Natural killer cell (primary cell): ENCODE measurements at places on chromosomes 7 and 10.

DNA sequence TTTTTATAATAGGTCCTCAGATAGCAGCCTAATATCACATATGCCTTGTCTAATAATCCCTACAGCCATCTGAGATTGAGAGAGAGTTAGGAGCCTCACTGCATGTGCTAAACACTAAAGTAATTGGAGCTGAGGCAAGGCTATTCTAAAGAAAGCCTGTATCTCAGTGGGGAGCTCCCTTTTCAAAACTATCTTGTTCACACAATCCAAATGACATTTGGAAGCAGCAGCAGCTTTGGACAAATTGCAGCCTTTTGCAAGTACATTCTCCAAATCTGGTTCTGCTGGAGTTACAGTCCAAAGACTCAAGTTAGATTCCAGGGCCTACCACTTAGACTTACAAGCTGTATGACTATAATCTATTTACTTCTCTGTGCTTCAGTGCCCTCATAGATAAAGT lies 104.5 kb downstream of the MACC1 start:
- no peaks in the 10 kb centered on the region for H3K4me1 ChIP-seq
- no peaks in the 10 kb centered on the region for H3K27me3 ChIP-seq
- no peak for DNase-seq
- no peak overlapping the region for H3K27ac ChIP-seq

DNA sequence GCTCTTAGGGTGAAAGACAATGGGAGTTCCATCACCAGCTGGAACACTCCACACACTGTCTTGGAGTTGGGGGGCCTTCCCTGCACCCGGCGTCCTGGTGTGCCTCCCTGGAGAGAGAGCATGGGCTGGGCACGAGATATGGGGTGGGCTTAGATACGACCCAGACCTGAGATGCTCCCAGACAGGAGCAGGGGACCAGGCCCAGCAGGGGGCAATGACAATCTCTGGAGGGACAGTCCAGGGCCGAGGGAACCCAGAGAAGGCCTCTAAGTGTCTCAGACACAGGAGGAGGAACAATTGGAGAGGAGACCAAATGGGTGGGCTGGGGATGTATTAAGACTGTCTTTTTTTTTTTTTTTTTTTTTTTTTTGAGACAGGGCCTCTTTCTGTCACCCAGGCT lies 40.0 kb downstream of the MYL10 start:
- no peaks in the 10 kb centered on the region for H3K36me3 ChIP-seq
- no peak overlapping the region for H3K27ac ChIP-seq
- H3K27me3 ChIP-seq = no peaks in the 10 kb centered on the region
- H3K4me3 ChIP-seq = no peak overlapping the region
- H3K4me1 ChIP-seq = no peaks in the 10 kb centered on the region
- DNase-seq = no peak

DNA sequence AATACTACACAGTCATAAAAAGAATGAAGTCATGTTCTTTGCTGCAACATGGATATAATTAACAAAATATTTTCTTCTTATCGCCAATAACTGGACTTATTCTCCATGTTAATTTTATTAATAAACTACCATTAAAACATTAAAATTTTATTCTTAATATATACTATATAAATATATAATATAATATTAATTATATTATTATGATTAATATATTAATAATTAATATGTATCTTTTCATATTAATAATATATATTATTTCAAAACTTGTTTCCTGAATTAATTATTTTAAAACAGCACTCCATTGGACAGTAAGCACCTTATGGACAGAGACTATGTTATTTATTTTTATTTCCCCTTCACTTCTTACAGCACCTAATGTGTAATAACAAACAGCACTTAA lies 182.8 kb downstream of the ARL4A start:
- H3K27ac ChIP-seq = no peak overlapping the region
- no peaks in the 10 kb centered on the region for H3K36me3 ChIP-seq
- no peak overlapping the region for H3K4me3 ChIP-seq
- DNase-seq = no peak
- H3K27me3 ChIP-seq = no peaks in the 10 kb centered on the region
- H3K4me1 ChIP-seq = no peaks in the 10 kb centered on the region

- H3K27ac ChIP-seq = no peak overlapping the region
- no peaks in the 10 kb centered on the region for H3K27me3 ChIP-seq
- H3K4me3 ChIP-seq = no peak overlapping the region
- DNase-seq = no peak
- no peaks in the 10 kb centered on the region for H3K4me1 ChIP-seq
- H3K36me3 ChIP-seq = no peaks in the 10 kb centered on the region
Observed at GRCh38 chr7:20359341-20359963, 28.8 kb downstream of the ITGB8 start.

GRCh38 chr7:112283382-112283910 lies 77.0 kb downstream of the ZNF277 start:
- H3K27me3 ChIP-seq = no peaks in the 10 kb centered on the region
- no peak for DNase-seq
- no peaks in the 10 kb centered on the region for H3K36me3 ChIP-seq
- H3K4me3 ChIP-seq = no peak overlapping the region
- no peak overlapping the region for H3K27ac ChIP-seq
- peaks cover 9% of the 10 kb centered on the region for H3K4me1 ChIP-seq

DNA sequence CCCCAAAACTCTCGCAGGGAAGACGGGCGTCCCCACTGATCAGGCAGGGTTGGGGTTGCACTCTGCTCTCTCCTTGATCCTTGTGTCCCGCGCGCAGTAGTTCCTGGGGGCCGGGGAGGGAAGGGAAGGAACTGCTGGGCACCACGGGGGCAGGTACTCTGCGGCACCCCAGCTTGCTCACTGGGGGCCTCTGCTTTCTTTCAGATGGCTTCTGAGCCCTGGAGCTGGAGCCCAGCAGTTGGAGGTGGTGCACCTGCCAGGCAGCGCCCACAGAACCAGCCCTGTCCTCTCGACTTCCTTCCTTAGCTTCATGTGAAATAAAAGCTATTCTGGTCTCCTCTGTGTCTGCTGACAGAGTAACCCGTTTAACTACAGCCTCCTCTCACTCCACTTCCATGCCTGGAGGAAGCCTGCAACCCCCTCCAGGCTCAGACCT lies 12.2 kb downstream of the PLAC9 start:
- H3K27me3 ChIP-seq = no peaks in the 10 kb centered on the region
- H3K27ac ChIP-seq = no peak overlapping the region
- no peak overlapping the region for H3K4me3 ChIP-seq
- peaks cover 17% of the 10 kb centered on the region for H3K4me1 ChIP-seq
- peaks cover 6% of the 10 kb centered on the region for H3K36me3 ChIP-seq

DNA sequence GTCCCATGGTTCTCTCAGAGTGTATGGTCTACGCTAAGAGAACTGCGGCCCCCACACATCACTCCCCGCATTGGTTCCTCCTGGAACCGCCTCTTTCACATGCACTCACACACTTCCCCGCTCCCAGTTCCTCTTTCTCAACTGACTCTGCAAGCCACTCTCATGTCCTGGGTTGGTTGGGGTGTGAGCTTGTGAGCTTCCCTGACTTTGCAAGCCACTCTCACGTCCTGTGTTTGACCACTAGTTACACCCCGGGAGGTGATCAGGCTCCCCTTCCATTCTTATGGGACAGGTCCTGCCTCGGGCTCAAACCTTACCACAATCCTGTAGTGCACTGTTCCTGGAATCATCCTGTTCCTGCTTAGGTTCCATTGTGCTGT lies 105.0 kb downstream of the TRIM24 start:
- DNase-seq = no peak
- no peaks in the 10 kb centered on the region for H3K27me3 ChIP-seq
- H3K27ac ChIP-seq = no peak overlapping the region

GRCh38 chr10:49837051-49837478 lies 74.9 kb upstream of the OGDHL start:
- H3K27me3 ChIP-seq = no peaks in the 10 kb centered on the region
- no peaks in the 10 kb centered on the region for H3K4me1 ChIP-seq
- no peak overlapping the region for H3K4me3 ChIP-seq
- peaks cover 59% of the 10 kb centered on the region for H3K36me3 ChIP-seq

DNA sequence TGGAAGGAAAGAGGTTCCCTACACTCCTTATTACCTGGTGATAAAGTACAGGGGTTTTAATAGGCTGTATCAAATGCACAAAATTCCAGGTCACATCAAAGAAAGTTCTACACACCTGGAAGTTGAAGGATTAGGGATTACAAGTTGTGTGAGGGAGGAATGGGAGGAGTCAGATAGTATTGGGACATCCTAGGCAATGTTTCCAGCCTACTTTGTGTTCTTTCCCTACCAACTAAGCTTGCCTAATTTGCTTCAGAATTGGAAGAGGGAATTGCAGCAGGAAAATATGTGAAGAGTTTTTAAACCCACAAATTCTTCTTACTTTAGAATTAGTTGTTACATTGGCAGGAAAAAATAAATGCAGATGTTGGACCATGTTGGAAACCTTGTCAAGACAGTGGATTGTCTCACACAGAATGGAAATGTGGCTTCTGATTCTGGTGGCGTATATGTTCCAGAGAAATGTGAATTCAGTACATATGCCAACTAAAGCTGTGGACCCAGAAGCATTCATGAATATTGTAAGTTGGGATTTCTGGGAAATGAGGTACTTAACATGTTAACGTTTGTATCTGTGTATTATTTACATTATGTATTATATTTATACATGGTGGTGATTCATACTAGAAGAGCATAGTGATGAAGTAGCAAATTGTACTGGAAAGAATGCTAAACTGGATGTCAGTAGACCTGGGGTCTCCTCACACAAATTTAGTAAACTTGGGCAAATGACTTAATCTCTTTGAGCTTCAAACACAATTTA lies at the start of gene LIPM:
Gene LIPM, plus strand, starts transcription at position 208 of the 763 bp plus-strand sequence. Its CDS starts 167 bp downstream, at position 375.
- DNase-seq = no peak
- no peaks in the 10 kb centered on the region for H3K4me1 ChIP-seq
- H3K4me3 ChIP-seq = no peak within 1 kb of the TSS

GRCh38 chr7:139118234-139118804 lies 8.8 kb upstream of the ZC3HAV1 start:
- H3K4me1 ChIP-seq = peaks cover 8% of the 10 kb centered on the region
- no peak for DNase-seq
- H3K36me3 ChIP-seq = no peaks in the 10 kb centered on the region
- H3K4me3 ChIP-seq = no peak overlapping the region
- no peaks in the 10 kb centered on the region for H3K27me3 ChIP-seq

- H3K36me3 ChIP-seq = peaks cover 8% of the 10 kb centered on the region
- H3K4me1 ChIP-seq = peaks cover 68% of the 10 kb centered on the region
- H3K4me3 ChIP-seq = no peak overlapping the region
- H3K27me3 ChIP-seq = no peaks in the 10 kb centered on the region
- DNase-seq = no peak
Observed at GRCh38 chr10:110502851-110503301, 5.2 kb downstream of the DUSP5 start.

DNA sequence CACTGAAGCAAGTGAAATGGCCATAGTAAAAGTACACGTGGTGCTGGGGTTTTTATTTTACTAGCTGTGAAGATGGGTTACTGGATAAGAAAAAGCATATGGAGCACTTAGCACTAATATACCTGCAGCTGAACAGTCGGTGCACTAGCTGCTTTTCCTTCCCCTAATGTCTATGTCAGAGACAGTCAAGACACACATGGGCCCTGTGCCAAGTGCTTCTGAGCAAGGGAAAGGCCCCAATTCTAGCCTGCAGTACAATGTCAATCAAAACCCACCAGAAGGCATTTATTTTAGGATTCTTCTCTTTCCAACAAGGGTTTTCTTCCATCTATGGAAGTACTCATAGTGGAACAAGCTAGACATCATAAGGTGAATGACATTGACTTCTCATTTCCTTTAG lies 716.7 kb downstream of the CCSER2 start:
- H3K4me3 ChIP-seq = no peak overlapping the region
- no peak for DNase-seq
- H3K4me1 ChIP-seq = no peaks in the 10 kb centered on the region
- H3K27ac ChIP-seq = no peak overlapping the region
- no peaks in the 10 kb centered on the region for H3K36me3 ChIP-seq

GRCh38 chr10:15485027-15485426 lies 113.9 kb upstream of the FAM171A1 start:
- H3K4me3 ChIP-seq = no peak overlapping the region
- no peak for DNase-seq
- no peaks in the 10 kb centered on the region for H3K27me3 ChIP-seq
- no peak overlapping the region for H3K27ac ChIP-seq

- DNase-seq = no peak
- peaks cover 17% of the 10 kb centered on the region for H3K4me1 ChIP-seq
- H3K27me3 ChIP-seq = no peaks in the 10 kb centered on the region
- H3K27ac ChIP-seq = peak overlapping the region; percentile 99
- H3K4me3 ChIP-seq = peak overlapping the region; percentile 98
- H3K36me3 ChIP-seq = peaks cover 7% of the 10 kb centered on the region
Observed at GRCh38 chr7:139360948-139361307, 1.2 kb downstream of the LUC7L2 start.

DNA sequence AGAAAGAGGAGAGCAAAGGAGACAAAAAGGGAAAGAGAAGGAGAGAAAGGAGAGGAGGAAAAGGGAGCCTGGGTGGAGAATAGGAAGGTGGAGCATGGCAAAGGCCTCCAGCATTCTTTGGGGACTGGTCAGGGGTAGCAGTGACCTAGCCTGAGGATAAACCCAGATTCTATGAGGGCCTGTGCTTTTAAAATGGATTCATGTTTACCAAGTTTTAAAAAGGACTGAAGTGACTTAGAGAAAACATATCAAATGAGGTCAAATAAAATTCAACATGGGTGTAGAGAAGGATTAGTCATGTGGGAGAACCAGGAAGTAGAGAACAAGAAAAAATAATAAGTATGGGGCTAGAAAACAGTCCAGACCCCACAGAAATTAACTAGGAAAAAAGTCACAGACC lies 20.7 kb downstream of the CREB3L2 start:
- H3K27me3 ChIP-seq = no peaks in the 10 kb centered on the region
- no peaks in the 10 kb centered on the region for H3K36me3 ChIP-seq
- H3K4me1 ChIP-seq = peaks cover 5% of the 10 kb centered on the region
- no peak overlapping the region for H3K4me3 ChIP-seq
- no peak for DNase-seq
- no peak overlapping the region for H3K27ac ChIP-seq

- no peaks in the 10 kb centered on the region for H3K36me3 ChIP-seq
- peaks cover 18% of the 10 kb centered on the region for H3K4me1 ChIP-seq
- H3K4me3 ChIP-seq = no peak overlapping the region
- no peak overlapping the region for H3K27ac ChIP-seq
Observed at GRCh38 chr7:101287032-101287431, 34.6 kb downstream of the IFT22 start.

DNA sequence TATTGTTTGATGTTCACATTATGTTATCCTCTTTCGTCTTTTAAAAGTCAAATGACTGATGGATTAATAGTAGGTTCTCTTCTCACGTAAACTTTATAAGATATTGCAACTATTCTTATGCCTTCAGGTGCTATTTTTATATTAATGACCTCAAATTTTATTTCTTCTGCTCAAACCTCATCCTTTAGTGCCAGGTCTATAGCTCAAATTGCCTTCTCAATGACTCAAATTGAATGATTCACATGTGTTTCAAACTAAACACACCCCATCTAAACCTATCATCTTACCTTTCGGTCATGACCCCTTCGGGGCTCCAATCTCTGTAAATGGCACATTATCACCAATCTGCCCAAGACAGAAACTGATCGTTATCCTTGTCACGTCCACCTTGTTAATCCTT lies 22.0 kb upstream of the LIPF start:
- no peaks in the 10 kb centered on the region for H3K4me1 ChIP-seq
- no peak overlapping the region for H3K27ac ChIP-seq
- no peak overlapping the region for H3K4me3 ChIP-seq
- H3K27me3 ChIP-seq = peaks cover 2% of the 10 kb centered on the region
- no peaks in the 10 kb centered on the region for H3K36me3 ChIP-seq

- no peaks in the 10 kb centered on the region for H3K36me3 ChIP-seq
- no peaks in the 10 kb centered on the region for H3K27me3 ChIP-seq
- no peak for DNase-seq
Observed at GRCh38 chr10:113648478-113648877, 15.4 kb downstream of the NRAP start.

GRCh38 chr10:124037784-124038183 lies 55.6 kb downstream of the CHST15 start:
- H3K27me3 ChIP-seq = no peaks in the 10 kb centered on the region
- H3K27ac ChIP-seq = peak overlapping the region; percentile 16
- peaks cover 40% of the 10 kb centered on the region for H3K4me1 ChIP-seq
- DNase-seq = no peak
- no peaks in the 10 kb centered on the region for H3K36me3 ChIP-seq
- H3K4me3 ChIP-seq = no peak overlapping the region
